Kidney epithelial cell (primary cell): ENCODE measurements at places on chromosomes 12 and 14. TPM values are rescaled to one million over a fixed set of nuclear protein-coding genes. Genes with fewer than 3 reads are reported as not detected.

GRCh38 chr12:79174626-79175025, 310.1 kb downstream of the SYT1 start:
- DNase-seq: peak; percentile 9

Gene KLRF1
- total RNA-seq: 0.17 TPM in 1 of 2 replicates, not detected in the other

GRCh38 chr12:68040450-68041075, 51.3 kb downstream of the IFNG-AS1 start:
- peak; percentile 32 for DNase-seq

DNA sequence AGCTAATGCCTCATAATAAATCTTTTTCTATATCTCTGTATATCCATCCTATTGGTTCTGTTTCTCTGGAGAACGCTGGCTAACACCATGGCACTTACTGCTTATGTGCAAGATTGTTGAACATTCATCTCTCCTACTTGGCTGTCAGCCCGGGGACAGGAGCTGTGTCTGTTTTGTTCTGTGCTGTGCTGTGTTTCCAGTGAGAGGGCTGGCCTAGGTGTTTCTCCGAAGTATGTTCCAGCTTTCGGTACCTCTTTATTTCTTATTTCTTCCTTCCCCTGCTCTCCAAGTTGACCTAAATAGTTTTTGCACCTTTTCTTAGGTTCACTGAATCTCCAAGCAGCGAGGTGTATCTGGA, 18.8 kb upstream of the NR4A1 start:
- no peak for DNase-seq

- DNase-seq: no peak
Measured at GRCh38 chr14:35124127-35124526, 1.8 kb downstream of the PRORP start.

Gene MYO1H
- total RNA-seq: not detected in 2 replicates

DNA sequence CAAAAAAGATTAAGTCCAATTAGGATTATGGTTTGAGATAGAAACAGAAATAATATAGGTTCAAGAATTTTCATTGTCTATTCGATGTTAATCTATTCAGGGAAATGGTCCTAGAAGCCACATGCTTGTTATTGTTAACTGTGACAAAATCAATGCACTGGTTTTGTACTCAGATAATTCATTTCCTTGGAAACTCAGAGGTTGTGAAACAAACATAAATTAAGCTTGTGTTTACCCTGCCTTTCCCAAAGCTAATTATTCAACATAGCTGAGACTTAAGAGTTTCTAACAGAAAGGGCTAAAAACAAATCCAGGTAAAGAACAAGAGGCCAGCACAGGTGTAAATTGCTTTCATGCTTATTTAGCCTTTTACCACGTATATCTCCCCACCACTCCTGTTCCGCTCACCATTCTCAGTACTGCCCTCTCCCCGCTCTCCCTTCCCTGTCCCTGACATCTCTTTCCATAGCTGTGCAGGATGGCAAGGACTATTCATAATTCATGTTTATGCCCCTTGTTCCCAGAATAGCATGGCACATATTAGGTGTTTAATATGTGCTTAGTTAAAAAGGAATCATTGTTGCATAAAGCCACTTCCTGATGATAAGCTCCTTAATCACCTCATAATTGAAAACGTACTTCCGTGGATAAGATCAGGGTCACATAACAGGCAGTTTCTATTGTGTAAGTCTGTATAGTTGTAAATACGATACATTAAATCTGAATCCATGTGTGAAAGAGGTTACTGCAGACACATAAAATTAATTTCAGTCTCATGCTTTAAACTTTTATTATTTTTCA, 131.8 kb upstream of the USP15 start:
- DNase-seq: no peak

DNA sequence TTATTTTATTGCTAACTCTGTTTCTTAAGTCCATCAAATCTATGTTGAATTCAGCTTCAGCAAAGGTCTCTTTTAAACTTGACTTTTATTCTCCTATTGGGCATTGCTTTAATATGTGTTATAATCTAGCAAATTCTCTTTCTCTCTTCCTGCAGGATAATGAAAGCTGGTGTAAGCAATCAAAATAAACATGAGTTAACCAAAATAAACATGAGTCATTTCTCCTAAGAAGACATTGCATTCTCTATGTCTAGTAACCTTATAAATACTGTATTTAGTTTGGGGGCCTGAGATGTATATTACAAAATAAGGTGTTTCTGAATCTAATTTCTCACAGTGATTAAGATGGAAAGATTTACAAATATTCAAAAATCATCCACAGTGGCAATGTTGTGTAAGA, 739.1 kb upstream of the ATXN7L3B start:
- no peak for DNase-seq

Gene FLVCR2
- 0.75 and 1.0 TPM in 2 replicates for total RNA-seq

- no peak for DNase-seq
Measured at GRCh38 chr14:105261781-105262180, 13.4 kb downstream of the BTBD6 start.

GRCh38 chr12:49880756-49881414, 22.8 kb downstream of the FAIM2 start:
- DNase-seq: no peak

DNA sequence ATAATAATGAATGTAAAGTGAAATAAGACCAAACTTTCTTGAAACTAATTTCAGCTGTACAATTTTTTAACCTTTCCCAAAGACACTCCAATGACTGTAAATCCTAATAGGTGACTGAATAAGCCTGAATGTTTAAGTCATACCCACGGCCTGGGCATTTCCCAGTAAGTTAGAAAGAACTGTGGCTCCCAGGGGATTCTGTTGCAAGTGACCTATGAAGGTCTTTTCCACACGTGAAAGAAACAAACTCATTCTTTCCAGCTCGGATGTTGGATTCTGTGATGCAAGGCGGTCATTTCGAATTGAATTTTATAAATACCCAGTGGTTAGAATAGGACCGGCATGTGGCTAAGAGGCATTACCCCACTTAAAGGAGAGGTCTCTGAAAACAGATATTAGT, 1134.4 kb downstream of the GALC start:
- DNase-seq: no peak

GRCh38 chr14:39876916-39877315, 444.7 kb upstream of the FBXO33 start:
- DNase-seq: no peak
